ENCODE measurements at places on chromosomes 12 and 14.
A peak's percentile ranks its signal among the peaks of the same experiment; 100 is the strongest.

DNA sequence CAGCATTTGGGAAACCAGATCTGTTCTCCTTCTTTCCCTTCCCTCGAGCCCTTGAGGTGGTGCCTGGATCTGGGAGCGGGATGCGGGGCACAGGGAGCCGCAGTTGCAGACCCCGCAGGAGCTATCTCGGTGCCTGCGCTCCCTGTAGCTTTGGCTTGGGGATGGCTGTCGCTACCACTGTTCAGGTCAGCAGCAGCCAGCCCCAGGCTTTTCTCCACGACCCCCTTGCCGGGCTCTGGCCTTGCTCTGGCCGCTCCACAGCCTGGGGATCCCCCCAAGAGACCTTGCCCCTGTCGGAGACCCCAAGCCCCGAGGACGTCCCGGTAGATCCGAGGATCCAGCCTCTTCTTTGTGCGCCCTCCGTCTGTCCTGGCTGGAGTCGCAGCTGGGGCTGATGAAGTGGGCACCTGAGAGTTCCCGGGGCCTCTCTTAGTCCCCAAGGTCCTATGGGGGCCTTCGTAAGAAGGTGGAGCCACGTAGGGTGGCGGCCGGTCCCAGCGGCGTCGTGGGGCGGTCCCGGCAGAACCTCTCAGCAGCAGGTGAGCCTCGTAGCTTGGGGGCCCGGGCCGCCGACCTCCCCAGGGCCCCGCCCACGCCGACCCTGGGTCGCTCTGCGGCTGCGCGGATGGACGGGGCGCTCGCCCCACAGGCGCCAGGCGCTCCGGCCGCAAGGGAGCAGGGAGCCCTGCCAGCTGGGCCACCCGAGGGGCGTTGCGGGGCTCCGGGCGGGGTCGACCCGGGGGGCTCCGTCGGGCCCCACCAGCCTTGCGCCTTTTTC, 1.3 kb downstream of the DDN start:
- DNase-seq = peak; percentile 61

DNA sequence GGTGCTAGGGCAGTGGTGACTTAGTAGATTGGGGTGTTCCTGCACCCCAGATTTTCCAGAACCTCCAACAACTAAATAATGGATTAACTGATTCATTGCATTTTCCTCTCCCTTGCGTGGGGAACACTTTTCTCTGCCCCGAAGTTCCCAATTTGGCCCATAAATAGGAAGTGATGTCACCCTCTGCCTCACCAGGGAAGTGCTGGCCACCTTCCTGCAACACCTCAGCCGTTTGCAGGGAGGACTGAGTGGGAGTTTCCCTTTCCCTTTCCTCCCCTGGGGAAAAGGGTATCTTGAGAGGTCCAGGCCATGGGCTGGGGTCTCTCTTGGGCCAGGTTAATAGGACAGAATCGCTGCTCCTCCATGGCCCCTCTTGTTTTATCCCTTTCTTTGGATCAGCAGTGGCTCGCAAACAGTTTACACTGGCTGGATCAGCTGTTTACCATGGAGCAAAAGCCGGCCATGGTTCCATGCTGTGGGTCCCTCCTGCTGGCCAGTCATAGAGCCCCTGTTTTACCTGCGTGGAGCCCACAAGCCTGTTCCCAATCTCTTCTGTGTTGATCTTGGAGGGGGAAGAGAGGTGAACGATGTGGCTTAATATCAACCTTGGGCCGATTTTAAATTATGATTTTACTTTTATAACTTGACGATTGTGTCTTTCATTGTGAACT, 91.6 kb upstream of the VRK1 start:
- DNase-seq = no peak

- DNase-seq = no peak
Measured at GRCh38 chr12:32089156-32089555, 17.5 kb upstream of the BICD1 start.

- DNase-seq = no peak
Measured at GRCh38 chr12:77571127-77571526, 259.6 kb upstream of the NAV3 start.

GRCh38 chr14:59282378-59282765, 93.9 kb downstream of the DAAM1 start:
- DNase-seq = no peak

DNA sequence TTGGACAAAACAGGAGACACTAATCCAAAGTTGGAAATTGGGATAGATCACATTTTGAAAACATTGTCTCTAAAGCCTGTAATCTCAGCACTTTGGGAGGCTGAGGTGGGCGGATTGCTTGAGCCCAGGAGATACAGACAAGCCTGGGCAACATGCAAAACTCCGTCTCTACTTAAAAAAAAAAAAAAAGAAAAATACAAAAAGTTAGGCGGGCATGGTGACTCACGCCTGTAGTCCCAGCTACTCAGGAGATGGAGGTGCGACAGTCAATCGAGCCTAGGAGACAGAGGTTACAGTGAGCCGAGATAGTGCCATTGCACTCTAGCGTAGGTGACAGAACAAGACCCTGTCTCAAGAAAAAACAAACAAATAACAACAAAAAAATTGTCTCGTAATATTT, 152.1 kb downstream of the MGAT4C start:
- DNase-seq = no peak

DNA sequence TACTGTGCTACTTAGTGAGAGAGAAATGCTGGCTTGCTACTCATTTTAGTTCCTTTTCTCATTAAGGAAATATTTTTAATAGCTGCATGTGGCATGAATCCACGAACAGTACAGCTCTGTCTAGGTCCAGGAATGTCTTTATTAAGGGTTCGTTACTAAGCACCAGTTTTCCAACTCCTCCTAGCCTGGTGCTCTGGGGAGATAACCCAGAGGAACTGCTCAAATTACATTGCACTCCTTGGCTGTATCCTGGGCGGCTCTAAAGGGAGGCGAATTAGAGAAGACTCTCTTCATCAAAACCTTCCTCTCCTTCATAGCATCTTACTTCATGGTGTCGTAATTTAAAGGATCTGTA, 101.3 kb downstream of the PPM1A start:
- DNase-seq = no peak
